Activated T-cell treated with anti-CD3 and anti-CD28 coated beads, Interleukin-2, amount 50 U/mL, for 72 hours (primary cell): ENCODE measurements at places on chromosomes 4 and X. TPM values are rescaled to one million over a fixed set of nuclear protein-coding genes. Genes with fewer than 3 reads are reported as not detected.

DNA sequence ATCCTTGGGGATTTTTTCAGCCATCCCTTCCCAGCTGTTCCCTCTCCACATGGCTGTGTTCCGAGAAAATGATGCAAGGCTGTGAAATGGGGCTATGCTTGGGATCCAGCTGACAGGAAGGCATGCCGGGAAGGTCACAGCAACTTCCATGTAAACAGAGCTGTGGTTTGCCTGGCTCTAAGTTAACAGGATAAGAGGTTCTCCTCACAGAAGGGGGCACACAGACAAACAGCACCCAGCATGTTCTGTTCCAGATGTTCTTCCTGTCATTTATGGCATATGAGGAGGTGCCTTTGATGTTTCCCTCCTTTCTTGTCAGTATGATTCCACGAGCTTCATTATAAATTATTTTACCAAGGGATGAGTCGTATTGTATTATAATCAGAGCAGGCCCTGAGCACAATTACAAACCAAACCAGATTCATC is 220.7 kb downstream of the ANTXR2 start:
- no peaks in the 10 kb centered on the region for H3K4me1 ChIP-seq
- H3K4me3 ChIP-seq: no peak overlapping the region
- H3K36me3 ChIP-seq: no peaks in the 10 kb centered on the region

GRCh38 chrX:151538190-151539122 is 25.0 kb upstream of the PASD1 start:
- no peak overlapping the region for H3K4me3 ChIP-seq
- H3K27ac ChIP-seq: no peak overlapping the region
- H3K36me3 ChIP-seq: no peaks in the 10 kb centered on the region
- H3K27me3 ChIP-seq: peaks cover 22% of the 10 kb centered on the region
- H3K4me1 ChIP-seq: no peaks in the 10 kb centered on the region
- DNase-seq: no peak

- no peaks in the 10 kb centered on the region for H3K36me3 ChIP-seq
- H3K27ac ChIP-seq: no peak overlapping the region
- H3K4me3 ChIP-seq: no peak overlapping the region
- peaks cover 21% of the 10 kb centered on the region for H3K27me3 ChIP-seq
Measured at GRCh38 chr4:76441881-76442280, 6.9 kb downstream of the SHROOM3 start.

- no peaks in the 10 kb centered on the region for H3K4me1 ChIP-seq
- H3K27ac ChIP-seq: no peak overlapping the region
- no peak for DNase-seq
Measured at GRCh38 chrX:114797494-114797893, 213.6 kb downstream of the HTR2C start.

- no peak for DNase-seq
- peaks cover 38% of the 10 kb centered on the region for H3K27me3 ChIP-seq
- H3K4me1 ChIP-seq: peaks cover 39% of the 10 kb centered on the region
- H3K4me3 ChIP-seq: no peak overlapping the region
- H3K27ac ChIP-seq: peak overlapping the region; percentile 86
Measured at GRCh38 chrX:15204130-15204751, 65.6 kb downstream of the ASB9 start.

Gene SMIM10
- total RNA-seq: 0.99 TPM

Gene CYTL1
- not detected for total RNA-seq

GRCh38 chr4:154559141-154559493 is 3.7 kb upstream of the FGB start:
- no peak overlapping the region for H3K27ac ChIP-seq
- H3K27me3 ChIP-seq: no peaks in the 10 kb centered on the region
- H3K4me3 ChIP-seq: no peak overlapping the region
- H3K4me1 ChIP-seq: no peaks in the 10 kb centered on the region
- no peak for DNase-seq

Gene PAK3
- 1.1 TPM for total RNA-seq

Gene PF4V1
- not detected for total RNA-seq

- H3K4me3 ChIP-seq: no peak overlapping the region
- DNase-seq: no peak
- H3K36me3 ChIP-seq: no peaks in the 10 kb centered on the region
- no peaks in the 10 kb centered on the region for H3K27me3 ChIP-seq
- no peak overlapping the region for H3K27ac ChIP-seq
Measured at GRCh38 chr4:13126976-13127910, 356.9 kb downstream of the RAB28 start.

DNA sequence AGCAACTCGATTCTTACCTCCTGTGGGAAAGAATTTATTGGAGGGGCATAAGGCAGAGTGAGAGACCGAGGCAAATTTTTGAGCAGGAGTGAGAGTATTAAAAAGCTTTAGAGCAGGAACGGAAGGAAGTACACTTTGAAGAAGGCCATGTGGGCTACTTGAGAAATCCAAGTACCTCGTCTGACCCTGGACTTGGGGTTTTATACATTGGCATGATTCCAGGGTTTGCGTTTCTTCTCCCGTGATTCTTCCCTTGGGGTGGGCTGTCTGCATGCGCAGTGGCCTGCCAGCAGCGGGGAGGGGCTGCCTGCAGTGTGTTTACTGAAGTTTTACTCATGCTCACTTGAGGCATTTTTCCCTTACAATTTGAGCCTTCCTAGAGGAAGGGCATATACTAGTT is 3.4 kb downstream of the GALNT7 start:
- no peak for DNase-seq
- H3K4me1 ChIP-seq: peaks cover 62% of the 10 kb centered on the region
- H3K4me3 ChIP-seq: no peak overlapping the region
- H3K27ac ChIP-seq: no peak overlapping the region
- H3K36me3 ChIP-seq: peaks cover 4% of the 10 kb centered on the region
- H3K27me3 ChIP-seq: no peaks in the 10 kb centered on the region

Gene DCAF12L2
- total RNA-seq: not detected

Gene C1GALT1C1
- 9.8 TPM for total RNA-seq
